Astrocyte (in vitro differentiated cells and primary cell): ENCODE measurements at places on chromosomes 1 and 21.

- peak; percentile 60 for DNase-seq
Observed at GRCh38 chr1:230231774-230232145, 164.7 kb downstream of the GALNT2 start.

DNA sequence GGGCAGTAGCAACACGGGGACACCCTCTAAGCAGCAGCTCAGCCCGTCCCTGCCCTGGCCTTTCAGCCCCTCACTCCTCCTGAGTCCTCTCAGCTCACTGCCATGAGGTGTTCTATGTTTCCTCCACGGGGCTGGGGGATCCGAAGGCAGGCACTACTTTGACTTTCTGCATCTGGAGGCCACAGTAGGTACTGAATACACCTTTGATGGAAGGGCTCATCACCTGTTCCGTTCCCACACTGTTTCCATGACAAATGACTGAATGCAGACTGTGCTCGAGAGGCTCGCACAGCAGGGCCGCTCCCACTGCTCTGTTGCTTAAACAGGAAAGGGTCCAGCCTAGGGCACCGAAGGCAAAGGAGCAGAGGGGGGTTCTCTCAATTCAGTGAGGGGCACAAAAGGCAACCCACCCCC, 77.6 kb upstream of the DNAH14 start:
- DNase-seq: no peak

DNA sequence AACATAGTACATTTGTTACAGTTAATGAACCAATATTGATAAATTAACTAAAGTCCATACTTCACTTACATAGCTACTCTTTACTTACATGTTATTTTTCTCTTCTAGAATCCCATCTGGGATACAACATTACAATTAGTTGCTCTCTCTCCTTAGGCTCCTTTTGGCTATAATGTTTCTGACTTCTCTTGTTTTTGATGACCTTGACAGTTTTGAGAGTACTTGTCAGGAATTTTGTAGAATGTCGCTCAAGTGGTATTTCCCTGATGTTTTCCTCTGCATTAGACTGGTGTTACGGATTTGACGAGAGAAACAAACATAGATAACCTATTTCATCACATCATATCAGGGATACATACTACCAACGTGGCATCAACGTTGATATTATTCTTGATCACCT, 925.4 kb upstream of the TMPRSS15 start:
- DNase-seq: no peak

DNA sequence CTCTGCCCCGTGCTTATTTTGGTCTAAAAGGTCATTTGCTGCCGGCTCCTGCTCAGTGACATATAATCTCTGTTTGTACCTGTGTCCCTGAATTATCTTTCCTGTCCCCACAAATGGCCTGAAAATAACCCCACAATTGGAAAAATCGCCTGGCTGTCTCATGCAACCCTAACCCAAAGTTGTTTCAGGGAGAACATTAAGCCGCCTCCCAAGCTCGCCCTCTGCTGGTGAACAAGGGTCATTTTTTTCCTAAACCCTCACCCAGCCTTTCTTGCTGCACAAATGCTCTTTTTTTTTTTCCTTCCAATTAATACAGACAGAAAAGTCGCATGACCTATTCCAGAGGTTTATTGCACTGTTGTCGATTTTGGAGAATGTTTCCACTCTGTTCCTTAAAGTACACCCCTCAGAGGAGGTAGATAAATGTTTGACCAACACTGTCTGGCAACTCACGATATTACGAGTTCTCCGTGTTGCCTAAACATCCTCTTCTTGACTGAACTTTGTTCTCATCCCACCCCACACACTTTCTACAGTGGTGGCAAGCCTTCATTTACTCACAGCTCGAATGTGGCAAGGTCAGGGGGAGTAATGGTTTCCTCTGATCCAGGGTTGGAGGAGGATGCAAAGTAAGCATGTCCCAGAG, 148.7 kb downstream of the ZZZ3 start:
- peak; percentile 43 for DNase-seq

- peak; percentile 55 for DNase-seq
Observed at GRCh38 chr1:242811092-242811840, 286.8 kb upstream of the PLD5 start.

DNA sequence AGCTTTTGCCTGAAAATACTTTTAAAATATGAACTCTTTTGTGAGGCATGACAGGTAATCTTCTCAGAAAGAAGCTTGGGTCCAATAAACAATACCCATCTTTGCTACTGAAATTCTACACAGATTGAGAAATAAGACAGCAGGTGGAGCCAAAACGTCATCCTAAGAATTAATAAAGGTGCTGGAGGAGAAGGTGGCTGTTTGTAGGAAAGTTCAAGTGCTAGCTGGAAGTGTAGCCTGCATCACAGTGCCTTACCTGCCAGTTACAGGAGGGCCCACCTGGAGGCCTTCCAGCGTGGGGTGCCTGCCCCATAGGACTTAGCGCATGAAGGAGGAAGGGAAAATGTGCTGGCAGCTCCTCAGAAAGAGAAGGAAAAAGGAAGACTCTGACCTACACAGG, 93.7 kb downstream of the TTC3 start:
- DNase-seq: no peak

DNA sequence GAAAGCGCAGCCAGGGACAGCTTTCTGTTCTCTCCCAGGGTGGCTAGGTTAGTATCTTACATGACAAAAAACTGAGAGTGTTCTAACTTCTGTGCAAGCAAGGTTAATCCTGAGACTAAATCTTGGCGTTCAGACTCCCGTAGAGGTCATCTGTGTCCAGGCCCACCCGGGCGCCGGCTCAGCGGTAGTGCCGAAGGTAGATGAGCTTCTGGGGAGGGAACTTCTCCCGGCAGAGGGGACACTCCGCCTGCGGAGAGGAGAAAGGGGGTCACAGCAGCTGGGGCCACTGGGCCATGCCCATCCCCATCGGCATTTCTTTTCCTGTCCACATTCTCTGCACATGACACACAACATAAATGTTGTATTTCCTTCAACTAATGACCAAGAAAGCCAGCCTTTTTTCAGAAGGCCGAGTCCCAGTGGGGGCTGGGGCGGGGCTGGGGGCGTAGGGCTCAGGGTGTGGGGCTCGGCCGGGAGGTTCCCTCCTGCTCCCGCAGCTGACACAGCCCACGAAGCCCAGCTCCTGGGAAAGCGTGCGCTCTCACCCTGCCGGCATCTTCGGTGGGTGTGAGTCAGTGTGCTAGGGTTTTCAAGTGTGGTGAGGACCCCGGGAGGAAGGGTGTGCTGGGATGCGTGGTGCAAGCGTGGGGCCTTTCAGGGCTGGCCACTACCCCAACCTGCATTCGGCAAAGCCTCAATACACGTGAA, 6.6 kb downstream of the PEX10 start:
- DNase-seq: peak; percentile 49

DNA sequence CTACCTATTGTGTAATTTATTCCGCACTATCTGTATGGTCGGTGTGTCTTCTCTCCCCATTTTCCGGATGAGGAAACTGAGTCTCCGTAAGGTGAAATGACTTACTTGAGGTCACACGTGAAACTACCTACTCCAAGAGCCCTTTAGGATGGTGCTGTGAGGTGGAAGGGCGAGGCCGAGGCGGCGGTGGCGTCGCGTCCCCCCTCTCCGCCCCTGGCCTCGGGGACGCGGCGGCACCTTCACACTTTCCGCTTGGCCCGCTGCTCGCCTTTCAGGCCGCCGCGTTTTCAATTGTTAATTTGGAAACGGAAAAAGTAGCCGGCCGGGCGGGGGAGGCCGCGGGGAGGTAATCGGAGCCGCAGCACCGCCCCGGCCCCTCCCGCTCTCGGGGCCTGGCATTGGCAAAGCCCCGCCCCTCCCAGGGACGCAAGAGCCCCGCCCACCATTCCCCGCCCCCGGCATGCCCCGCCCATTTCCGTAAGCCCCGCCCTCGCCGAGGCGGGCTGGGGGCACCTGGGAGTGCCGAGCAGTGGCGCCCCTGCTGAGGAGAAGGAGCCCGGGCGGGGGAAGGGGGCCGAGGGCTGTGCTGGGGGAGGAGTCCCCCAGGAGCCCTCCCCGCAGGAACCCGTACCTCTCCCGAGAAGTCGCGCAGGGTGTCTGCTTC, 18.6 kb downstream of the KCNQ4 start:
- peak; percentile 43 for DNase-seq
